RPMI8226 (cell line): ENCODE measurements at places on chromosomes 7 and 10.

- no peak for DNase-seq
Observed at GRCh38 chr7:38476764-38477163, 154.4 kb downstream of the AMPH start.

GRCh38 chr10:88840881-88841280 is 10.8 kb downstream of the ANKRD22 start:
- DNase-seq = no peak

DNA sequence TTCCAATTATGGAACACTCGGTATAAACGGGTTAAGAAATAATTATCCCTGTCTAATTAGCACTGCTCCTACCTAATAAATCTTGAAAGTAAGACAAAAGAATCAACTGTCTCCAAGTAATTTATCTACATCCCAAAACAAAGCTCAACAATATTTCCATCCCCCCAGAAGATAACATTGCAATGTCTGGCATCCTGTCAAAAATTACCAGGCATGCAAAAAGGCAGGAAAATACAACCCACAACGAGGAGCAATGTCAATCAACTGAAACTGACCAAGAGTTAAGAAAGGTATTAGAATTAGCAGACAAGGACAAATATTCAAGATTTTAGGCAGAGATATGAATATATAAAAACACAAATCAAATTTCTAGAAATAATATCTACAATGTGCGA is 84.5 kb upstream of the SVIL start:
- no peak for DNase-seq

GRCh38 chr7:151432658-151433521 is 7.1 kb downstream of the CRYGN start:
- peak; percentile 40 for DNase-seq

DNA sequence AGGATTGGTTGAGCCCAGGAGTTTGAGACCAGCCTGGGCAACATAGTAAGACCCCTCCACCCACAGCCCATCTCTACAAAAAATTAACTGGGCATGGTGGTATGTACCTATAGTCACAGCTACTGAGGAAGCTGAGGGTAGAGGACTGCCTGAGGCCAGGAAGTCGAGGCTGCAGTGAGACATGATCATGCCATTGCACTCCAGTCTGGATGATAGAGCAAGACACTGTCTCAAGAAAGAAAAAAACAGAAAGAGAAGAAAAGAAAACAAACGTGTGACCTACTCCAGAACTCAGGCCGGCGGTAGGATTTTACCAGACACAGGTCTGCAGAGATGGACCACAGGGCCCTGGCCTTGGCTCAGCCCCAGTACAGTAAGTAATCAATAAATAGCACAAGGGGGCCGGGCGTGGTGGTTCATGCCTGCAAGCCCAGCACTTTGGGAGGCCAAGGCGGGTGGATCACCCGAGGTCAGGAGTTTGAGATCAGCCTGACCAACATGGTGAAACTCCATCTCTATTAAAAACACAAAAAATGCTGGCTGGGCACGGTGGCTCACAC is 35.4 kb upstream of the TNRC18 start:
- DNase-seq = no peak

GRCh38 chr10:86439544-86439943 is 72.9 kb upstream of the GRID1 start:
- no peak for DNase-seq

DNA sequence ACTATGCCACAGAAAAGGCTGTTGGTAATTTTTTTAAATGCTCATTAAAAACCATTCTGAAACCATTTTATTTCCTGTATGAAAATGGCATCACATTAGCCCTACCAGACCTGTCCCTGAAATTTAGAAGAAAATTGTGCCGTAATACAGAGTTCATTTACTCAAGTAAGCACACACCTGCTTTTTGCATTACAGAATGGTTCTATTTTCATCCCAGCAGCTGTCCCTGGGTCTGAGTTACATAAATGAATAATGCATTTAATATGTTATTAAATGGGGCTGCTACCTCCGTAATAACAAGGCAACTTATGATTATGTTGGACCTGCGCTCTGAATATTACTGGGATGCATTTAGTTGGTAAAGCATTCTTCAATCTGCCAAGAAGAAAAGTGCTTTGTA is 508.9 kb downstream of the SORCS1 start:
- DNase-seq = no peak

DNA sequence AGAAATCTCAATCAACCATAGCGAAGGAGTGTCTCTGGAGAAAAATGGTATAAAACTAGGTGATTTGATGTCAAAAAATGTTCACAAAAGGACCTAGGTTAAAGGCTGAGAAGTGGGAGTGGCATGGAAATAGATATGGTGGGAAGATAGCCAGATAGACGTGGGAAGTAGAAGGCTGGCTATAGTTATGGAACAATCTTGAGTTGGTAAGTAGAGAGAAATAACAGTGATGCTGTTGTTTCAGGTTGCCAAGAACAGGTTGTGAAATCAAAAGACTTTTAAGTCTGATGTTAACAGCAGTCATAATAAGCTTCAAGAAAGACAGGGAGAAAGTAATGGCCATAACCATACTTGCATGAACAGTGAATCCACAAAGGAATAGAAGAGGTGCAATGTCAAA is 106.1 kb upstream of the RSU1 start:
- DNase-seq = no peak

GRCh38 chr7:22387583-22387982 is 30.6 kb upstream of the RAPGEF5 start:
- DNase-seq = no peak

DNA sequence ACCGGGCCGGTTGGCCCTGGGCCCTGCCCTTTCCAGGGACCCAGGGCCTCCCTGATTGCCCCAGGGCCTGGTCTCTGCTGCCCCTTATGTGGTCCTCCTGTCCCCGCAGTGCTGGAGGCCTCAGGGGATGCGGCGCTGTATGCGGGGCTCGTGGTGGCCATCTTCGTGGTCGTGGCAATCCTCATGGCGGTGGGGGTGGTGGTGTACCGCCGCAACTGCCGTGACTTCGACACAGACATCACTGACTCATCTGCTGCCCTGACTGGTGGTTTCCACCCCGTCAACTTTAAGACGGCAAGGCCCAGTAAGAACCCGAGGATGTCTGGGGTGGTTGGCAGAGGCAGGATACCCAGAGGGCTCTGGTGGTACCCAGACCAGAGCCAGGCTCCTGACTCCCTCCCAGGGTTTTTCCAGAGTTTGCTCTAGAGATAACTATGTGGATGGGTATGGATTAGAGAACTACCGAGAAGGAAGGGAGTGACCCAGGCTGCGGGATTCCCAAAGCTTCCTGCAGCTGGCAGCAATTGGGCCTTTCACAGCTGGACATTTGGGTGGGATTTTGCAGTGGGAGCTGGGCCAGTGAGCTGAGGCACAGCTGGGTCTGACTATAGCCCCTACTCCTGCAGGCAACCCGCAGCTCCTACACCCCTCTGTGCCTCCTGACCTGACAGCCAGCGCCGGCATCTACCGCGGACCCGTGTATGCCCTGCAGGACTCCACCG is 28.1 kb upstream of the SLC29A3 start:
- no peak for DNase-seq

GRCh38 chr7:143352531-143353002 is 9.9 kb downstream of the FAM131B start:
- no peak for DNase-seq

GRCh38 chr7:34396437-34397064 is 261.5 kb upstream of the NPSR1 start:
- DNase-seq = no peak

GRCh38 chr10:103680869-103681236 is 174.5 kb downstream of the SH3PXD2A start:
- DNase-seq = no peak

GRCh38 chr7:88072715-88073055 is 138.6 kb downstream of the ADAM22 start:
- no peak for DNase-seq

- DNase-seq = no peak
Observed at GRCh38 chr7:37694208-37695094, 10.9 kb downstream of the GPR141 start.

GRCh38 chr7:37198906-37199485 is 249.7 kb downstream of the ELMO1 start:
- DNase-seq = peak; percentile 74

DNA sequence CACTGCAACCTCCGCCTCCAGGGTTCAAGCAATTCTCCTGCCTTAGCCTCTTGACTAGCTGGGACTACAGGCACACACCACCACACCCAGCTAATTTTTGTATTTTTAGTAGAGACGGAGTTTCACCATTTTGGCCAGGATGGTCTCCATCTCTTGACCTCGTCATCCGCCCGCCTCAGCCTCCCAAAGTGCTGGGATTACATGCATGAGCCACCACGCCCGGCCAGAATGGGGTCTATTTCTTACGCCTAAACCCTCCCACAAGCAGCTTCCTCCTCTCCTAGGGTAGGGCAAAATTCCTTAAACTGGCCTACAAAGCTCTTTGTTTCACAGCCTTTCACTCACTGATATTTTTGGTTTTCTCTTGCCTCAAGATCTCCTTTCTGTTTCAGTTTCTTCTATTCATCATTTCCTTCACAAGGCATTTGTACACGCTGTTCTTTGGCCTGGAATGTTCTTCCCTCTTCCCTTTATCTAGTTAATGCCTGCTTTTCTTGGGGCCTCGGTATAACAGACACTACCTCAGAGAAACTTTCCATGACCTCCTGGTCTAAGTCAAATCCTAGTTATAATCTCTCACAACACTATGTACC is 6.7 kb downstream of the CPEB3 start:
- DNase-seq = no peak

DNA sequence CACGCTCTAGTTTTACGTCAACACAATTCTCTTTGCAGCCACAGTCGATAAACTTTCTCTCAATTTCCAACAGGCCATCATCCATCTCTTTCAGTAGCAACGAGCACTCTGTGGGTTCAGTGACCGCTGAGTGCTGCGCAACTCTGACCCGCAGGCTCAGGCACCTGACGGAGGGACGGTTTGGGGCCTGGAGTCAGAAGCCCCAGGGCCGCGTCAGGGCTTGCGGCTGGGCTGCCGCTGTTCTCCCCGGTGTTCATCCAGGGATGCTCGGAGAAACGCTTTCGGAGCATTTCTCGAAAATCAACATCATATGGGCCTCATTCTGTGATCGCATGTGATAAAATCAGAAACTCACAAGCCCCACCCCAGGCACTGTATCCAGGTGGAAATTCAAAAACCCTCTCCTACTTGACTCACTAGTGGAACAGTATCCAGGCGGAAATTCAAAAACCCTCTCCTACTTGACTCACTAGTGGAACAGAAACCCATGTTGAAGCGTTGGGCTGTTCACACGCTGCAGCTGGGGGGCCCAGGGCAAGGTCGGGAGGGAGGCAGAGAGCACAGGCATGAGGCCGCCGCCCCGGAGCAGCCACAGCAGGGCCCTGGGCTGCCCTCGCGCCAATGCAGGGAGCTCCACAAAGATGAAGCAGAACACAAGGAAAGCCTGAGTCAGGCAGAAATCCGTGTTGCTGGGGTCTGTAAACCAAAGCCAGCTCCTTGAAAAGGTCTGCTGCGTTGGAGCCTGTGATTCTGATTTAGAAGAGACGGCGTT is 73.3 kb upstream of the NKX6-2 start:
- DNase-seq = no peak

DNA sequence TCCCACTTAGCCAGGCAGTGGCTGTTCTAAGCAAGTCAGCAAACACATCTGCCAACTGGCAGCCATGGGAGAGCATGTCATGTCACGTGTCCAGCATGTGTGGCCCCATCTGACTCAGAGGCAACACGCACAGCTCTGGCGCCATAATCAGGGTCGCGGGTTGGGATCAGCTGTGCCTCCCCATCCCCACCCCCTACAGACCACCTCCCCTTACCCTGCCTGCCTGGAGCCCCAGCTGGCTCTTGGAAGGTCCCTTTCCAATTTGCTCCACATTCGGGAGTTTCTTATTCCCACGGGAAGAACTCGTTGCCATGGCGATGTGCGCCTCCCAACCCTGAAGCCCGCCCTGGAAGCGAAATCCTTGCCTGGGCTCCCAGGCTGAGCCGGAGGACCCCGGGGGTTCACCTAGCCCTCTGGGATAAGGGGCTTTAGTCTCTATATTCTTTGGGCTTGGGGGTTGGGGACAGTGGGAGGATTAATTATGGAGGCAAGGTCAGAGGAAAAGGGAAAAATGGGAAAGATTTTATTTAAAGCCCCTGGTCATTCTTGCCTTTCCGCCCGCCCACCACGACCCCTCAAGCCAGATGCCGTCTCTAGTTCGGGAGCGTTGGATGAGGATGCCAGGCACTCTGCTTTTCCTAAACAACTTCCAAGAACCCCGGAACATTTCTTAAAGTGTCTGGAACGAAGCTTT is 283.7 kb downstream of the ZEB1 start:
- no peak for DNase-seq

DNA sequence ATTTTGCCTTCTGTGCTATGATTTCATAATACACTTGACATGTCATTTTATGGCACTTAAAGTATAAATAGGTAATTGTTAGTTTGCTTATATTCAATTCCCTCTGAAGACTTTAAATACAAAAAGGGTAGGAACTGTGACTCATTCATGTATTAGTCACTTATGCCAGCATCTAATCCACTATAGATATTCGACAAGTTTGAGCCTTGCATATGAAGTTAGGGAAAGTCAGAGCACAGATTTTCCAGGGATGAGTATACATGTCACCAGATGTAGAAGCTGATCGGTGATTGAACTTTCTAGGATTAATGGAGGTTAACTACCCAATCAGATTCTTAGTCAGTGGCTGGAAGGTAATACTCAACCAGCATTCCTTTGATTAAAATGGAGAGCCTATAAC is 1321.5 kb downstream of the XPNPEP1 start:
- no peak for DNase-seq

DNA sequence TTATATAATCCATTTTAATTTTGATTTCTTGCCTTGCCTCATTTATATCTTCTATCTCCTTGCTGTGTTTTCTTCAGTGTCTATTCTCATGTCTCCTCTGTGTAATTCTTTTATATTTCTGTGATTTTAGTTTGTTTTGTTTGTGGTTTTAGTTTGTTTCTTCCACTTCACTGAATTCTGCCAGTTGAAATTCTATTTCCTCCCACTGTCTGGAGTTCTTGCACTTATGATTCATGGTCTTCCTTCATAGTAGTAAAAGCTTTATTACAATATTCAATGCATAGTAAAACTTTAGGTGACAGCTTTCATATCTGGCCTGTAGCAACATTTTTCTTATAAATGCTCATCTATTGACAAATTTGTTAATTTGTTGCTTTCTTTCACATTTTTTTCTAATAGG is 113.3 kb downstream of the MAGI2 start:
- no peak for DNase-seq

- DNase-seq = no peak
Observed at GRCh38 chr7:80711531-80711930, 73.1 kb downstream of the CD36 start.

GRCh38 chr7:149156898-149157297 is 9.6 kb downstream of the ZNF398 start:
- DNase-seq = no peak

- DNase-seq = no peak
Observed at GRCh38 chr7:151818674-151819519, 58.0 kb downstream of the PRKAG2 start.

DNA sequence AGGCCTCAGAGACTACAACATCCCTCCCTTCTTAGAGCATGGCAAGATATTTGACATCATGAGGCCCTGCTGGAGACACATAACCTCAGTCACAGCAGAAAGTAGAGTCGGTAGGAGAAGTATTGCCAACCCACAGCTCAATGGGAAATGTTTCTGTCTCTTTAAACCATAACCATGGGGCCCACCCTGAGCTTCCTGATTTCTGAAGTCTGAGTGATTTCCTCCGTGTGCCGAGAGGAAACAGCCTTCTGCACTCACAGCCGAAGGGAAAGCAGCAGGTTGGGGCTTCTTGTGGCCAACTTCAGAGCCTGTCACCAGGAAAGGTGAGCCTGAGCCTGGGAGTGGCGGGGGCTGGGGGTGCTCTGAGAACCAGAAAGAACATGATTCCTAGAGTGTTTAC is at the start of gene GIMAP1:
GIMAP1 (plus strand) TSS at position 246 of the 400 bp plus-strand sequence. CDS start 2,435 bp downstream, outside the sequence.
- no peak for DNase-seq

GRCh38 chr7:82965088-82966036 is 197.3 kb downstream of the PCLO start:
- DNase-seq = no peak
